ENCODE measurements at places on chromosomes 5 and 9.

DNA sequence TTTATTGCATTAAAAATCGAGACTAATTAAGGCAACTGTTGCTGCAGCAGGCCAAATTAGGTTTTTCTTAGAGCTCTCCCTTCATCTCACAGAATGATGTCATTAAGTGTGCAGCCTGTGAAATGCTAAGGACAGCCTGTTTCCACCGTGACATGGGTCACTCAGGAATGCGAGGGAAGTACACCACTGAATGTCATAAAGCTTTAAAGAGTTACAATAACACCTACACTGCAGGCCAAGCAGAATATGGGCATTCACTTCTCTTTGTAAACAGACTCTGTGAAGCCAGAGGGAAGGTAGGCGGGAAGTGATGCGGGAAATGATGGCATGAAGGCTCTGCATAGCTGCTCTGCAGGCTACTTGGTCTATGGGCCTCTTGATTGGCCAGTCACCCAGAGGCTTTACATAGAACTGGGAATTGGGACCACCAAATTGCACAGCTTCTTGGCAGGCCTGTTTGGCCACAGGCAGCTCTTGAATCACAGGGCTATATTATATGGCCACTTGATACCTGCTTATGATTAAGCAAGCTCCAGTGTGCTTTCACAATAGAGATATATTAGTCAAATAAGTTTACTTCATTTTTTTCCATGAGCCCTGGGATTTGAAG is 28.4 kb upstream of the AOPEP start:
- DNase-seq = no peak

GRCh38 chr9:104906441-104907277 is 21.3 kb downstream of the ABCA1 start:
- no peak for DNase-seq

GRCh38 chr5:65213921-65214525 is 267.7 kb downstream of the ADAMTS6 start:
- peak; percentile 17 for DNase-seq

DNA sequence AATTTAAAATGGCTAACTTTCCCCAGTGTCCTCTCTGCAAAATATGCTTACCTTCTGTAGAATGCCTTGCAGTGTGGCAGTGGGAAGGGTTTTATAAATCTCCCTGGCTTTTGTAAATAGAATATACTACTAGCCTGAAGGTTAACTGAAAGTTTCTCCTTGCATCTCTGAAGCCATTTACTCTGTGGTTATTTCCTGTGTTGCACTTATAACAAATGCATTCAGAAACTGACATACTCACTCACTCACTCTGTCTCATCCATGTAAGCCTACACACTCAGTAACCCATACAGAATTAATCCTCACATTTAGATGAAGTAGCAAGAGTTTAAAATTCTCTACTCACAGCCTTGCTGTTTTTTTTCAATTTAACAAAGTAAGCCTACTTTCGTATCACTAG is 87.1 kb upstream of the SH3GL2 start:
- no peak for DNase-seq

DNA sequence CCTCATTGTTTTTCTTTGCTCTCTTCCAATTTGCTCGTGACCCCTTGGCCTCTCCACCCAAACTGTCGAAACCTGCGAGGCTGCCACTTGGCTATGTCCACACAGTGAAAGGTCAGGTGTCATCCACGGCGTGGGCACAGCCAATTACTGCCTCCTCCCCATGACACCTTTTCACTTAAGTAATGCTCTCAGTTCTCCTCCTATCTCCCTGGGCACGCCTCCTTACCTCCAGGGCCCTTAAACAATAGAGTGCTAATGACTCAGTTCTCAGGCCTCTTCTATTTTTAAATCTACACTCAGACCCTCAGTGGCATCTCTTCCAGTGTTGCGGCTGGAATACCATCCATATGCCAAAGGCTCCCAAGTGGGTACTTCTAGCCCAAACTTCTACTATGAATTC is 256.8 kb downstream of the ROR2 start:
- no peak for DNase-seq

- DNase-seq = peak; percentile 50
Measured at GRCh38 chr5:55708732-55709131, 3.4 kb downstream of the SLC38A9 start.

- no peak for DNase-seq
Measured at GRCh38 chr5:40399349-40399748, 280.4 kb upstream of the PTGER4 start.

DNA sequence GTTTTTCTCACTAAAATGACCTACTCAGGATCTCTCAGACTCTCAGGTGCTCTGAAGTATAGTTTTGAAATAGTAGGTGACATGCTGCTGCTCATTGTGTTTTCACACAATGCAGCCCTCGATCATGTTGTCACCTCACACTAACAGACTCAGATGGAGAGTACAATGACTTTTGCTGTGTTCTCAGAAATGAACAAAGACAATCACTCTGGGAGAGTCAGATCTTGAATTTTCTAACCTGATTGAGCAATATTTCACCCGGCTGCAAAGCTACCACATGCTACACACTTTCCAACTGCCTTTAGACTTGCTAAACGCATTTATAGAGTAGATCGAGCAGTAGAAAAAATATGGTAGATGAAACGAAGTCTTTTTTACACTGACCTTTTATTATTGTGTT is 113.4 kb downstream of the ST8SIA4 start:
- no peak for DNase-seq

- no peak for DNase-seq
Measured at GRCh38 chr5:135052511-135053145, 18.6 kb upstream of the PITX1 start.

- no peak for DNase-seq
Measured at GRCh38 chr5:176414704-176415103, 1.6 kb downstream of the CLTB start.

DNA sequence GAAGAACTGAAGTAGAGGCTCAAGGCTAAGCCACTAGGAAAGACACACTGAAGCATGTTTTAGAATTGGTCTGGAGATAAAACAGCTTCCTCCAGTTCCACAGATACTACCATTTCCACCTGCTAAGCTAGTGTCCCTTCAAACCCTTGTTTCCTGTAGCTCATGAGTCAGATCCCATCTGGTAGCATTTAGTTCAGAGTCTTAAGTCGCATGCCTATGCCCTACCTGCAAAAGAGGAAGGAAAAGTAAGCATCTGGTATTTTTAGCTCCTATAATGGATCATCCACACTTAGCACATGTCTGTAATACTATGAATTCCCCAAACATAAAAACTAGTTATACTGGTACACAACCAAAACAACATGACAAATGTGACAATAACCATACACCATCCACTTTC is 92.1 kb downstream of the CDKN2A start:
- no peak for DNase-seq

DNA sequence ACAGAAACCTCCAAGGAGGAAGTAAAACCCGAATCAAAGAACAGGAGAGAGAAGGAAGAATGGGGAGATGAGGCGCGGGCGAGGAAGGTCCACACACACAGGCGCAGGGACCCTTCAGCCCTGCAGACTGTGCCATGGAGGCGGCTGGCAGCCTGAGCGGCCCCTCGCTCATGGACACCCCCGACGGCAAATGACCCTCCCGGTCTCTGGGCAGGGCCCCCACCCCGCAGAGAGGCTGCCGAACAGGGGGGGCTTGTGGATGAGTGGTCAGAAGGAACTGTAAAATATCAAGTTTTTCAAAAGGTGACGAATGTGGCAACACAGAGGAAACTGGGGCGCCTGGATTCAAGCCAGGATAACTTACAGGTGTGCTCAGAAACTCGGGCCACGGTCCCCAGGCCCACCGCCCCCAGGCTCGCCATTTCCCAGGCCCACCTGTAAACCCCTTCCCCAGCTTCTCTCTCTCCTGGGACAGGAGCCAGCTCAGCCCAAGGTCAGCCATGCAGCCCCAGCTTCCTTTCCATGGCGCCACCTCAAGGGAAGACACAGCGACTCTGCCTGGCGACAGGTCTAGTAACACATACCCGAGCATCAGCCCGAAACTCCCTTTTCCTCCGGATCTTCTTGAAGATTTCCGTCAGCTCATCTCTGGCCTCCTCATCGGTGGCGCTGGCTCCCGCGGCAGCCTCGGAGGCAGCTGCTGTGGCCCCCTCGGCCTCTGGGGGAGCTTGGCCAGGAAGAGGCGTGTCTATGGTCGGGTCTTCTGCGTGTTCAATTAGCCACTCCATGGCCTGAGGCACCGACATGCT is 16.5 kb downstream of the UBAC1 start:
- no peak for DNase-seq

DNA sequence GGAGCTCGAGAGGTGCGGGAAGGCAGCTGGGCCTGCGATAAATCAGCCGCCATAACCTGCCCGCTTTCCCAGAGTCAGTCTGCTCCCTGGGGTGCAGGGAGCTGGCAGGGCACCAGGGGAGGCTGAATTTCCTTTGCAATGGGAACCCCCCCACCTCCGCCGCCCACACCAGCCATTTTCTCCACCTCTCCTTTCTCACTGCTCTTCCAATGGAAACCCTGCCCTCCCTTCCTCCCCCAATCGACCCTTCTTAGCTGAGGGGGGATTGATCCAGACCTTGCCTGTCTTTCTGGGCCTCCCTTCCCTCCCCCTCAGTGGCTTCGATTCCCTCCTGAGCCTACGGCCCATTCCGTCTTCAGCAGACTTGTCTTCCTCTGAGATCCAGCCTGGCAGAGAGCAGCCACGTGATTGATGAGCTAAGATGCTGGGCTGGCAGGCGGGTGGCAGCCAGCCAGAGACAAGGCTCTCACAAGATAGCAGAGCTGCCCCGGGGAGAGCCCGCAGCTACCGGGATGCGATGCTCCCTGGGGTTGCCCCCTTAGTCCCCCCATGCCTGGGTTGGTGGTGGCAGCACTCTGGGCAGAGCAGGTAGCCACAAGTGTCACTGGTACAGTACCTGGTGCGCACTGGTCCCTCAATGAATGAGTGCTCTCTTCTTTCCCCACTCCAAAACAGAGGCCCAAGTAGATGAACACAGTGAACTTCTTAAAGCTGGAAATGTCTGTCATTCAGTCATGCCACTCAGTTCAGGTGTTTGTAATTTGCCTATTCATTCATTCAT is 53.7 kb upstream of the FABP6 start:
- no peak for DNase-seq

DNA sequence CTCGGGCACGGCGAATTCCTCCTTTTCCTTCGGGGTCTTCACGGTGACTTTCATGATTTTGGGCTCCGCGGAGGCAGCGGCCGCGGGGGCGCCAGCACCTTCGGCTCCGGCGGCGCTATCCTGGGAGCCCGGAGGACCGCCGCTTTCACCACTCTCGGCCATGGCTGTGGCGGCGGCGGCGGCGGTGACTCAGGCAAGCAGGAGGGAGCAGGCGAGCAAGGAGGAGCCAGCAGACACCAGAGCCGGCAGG is 315 bp downstream of the UBQLN1 start:
- no peak for DNase-seq

DNA sequence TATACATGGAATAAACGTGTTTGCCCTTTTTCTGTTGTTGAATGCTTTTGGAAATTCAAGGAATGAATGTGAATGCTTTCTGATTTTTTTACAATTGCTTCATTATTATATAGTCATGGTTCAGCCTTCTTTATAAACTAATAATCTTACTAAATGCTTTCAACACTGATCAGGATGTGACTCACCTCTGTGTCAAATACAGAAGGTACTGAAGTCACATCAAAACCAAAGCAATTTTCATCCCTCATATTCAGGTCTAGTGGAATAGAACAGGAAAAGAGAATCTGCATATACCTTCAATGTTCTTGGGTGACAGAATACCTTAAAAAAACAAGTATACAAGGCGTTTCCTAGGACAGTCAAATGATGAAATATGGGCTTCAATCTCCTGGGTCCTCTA is 170.7 kb downstream of the PDE4D start:
- no peak for DNase-seq

DNA sequence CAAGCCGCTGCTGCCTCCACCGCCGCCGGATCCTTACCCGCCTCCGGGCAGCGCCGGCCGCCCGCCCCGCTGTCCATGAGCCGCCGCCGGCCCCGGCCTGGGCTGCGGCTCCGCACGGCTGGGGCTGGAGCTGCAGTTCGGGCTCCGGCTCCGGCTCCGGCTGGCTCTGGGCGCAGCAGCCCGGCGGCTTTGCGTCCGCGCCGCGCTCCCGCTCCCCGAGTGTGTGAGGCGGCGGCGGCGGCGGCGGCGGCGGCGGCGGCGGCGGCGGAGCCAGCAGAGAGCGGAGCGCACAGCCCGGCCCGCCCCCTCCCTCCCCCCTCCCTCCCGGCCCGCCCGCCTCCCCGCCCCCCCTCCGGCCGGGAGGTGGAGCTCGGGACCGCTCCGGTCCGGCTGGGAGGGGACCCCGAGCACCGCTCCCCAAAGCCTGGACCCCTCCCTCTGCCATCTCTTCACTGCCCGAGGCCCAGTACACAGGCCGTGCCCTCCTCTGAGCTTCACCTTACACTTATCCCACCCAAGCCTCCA is at the start of gene PCDH1:
PCDH1 (minus strand) TSS at position 225 of the 525 bp plus-strand sequence; CDS start at position 77, 148 bp downstream.
- no peak for DNase-seq

- no peak for DNase-seq
Measured at GRCh38 chr9:12934545-12935272, 159.9 kb downstream of the LURAP1L start.

GRCh38 chr9:19445452-19445851 is 36.6 kb downstream of the ACER2 start:
- no peak for DNase-seq

GRCh38 chr9:6634444-6634843 is 11.1 kb downstream of the GLDC start:
- no peak for DNase-seq

- DNase-seq = no peak
Measured at GRCh38 chr5:75656311-75657003, 45.2 kb downstream of the ANKDD1B start.

DNA sequence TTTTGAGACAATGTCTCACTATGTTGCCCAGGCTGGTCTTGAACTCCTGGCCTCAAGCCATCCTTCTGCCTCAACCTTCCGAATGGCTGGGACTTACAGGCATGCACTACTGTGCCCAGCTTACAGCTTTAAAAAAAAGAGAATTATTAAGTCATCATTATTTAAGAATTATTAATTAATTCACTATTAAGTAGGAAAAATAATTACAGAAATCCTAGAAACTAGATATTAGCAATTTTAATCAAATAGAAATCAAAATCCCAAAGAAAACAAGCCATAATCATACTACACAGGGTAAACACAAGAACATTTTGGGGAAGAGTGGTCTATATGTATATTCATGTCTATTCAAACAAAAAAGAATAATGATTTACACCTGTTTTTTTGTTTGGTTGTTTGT is 19.6 kb upstream of the MTMR12 start:
- no peak for DNase-seq

GRCh38 chr9:104091116-104091515 is 3.0 kb upstream of the SMC2 start:
- no peak for DNase-seq

DNA sequence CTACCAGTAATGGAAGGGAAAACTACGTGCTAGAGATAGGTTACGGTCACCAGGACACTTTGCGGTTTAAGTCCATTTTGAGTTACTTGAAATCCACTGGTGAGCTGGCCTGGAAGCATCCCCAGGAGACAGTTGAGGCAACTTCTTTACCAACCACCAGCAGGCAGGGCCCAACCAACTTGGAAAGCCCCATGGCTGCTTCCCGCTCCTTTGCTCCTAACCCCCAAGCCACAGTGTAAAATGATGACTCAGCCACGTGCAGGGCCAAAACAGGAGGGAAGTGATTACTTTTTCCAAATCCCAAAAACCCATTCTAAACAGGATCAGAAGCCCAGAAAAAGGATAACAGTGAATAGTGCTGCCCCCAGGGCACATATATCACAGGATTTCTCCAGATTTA is 87.4 kb downstream of the PAX5 start:
- DNase-seq = no peak

- no peak for DNase-seq
Measured at GRCh38 chr5:305459-305858, 16.1 kb upstream of the AHRR start.
